ENCODE measurements at places on chromosomes 5 and 9. TPM values are rescaled to one million over a fixed set of nuclear protein-coding genes. Genes with fewer than 3 reads are reported as not detected.
A peak's percentile ranks its signal among the peaks of the same experiment; 100 is the strongest.

PCDHGA9 gene
- total RNA-seq: 0.16 TPM

RUSC2 gene
- 5.5 TPM for total RNA-seq

TMEM252 gene
- not detected for total RNA-seq

PTGDS gene
- total RNA-seq: 0.30 TPM

PCDHGC3 gene
- 0.22 TPM for total RNA-seq

C1QTNF3 gene
- 0.58 TPM for total RNA-seq

GPR150 gene
- 0.55 TPM for total RNA-seq

GMCL2 gene
- not detected for total RNA-seq

DNA sequence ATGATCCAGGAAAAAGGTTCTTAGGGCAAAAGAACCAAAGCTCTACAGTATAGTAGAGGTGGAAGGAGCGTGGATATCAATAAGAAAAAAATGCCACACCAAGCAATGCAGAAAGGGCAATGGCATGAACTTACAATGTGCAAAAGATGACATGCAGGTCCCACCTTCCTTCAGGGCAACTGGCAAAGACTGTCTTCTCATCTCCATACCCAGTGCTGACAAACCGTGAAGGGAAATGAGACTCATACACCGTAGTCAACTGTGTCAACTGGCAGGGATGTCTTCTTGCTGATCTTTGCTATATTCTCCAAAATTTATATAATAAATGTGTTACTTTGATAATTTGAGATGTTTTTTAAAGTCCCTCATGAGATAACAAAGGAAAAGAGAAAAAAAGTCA lies 36.0 kb downstream of the MED27 start:
- no peak for DNase-seq

DNA sequence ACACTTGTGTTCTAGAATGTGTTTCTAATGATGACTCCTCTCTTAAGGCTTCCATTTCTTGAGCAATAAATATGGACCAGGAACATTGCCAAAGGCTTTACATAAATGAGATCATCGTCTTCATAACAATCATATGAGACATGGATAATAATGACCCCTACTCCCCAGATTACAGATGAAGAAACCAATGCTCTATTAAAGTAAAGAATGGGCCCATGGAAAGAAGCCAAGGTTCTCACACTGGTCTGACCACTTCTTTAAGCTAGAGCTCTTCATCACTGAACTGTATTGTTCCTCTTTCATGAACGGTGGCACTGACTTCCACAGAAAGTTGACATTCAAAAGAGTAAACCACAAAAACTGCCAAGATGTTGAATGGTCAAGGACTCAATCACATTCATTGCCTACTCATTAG lies 65.3 kb downstream of the MARCHF3 start:
- no peak for DNase-seq

DNA sequence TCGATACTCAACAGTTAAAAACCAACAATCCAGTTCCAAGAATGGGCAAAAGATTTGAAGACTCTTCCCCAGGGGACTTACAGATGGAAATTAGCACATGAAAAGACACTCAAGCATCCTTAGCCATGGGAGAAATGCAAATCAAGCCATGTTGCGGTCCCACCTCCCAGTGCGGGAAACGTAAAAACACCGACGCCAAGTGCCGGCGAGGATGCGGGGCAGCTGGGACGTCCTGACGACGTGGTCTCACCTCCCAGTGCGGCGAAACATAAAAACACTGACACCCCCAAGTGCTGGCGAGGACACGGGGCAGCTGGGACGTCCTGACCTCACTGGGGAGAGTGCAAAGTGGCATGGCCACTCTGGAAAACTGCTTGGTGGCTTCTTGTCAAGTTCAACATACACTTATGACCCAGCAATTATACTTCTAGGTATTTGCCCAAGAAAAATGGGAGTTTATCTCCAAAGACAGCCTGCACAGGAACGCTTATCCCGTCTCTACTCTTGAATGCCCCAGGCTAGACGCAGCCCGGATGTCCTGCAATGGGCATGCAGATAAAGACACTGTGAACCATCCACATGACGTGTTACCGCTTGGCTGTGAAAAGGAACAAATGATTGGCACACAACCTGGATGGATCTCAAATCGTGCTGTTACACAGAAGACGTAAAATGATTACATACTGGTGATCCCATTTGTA lies 60.1 kb upstream of the UBAC1 start:
- DNase-seq: no peak

DNA sequence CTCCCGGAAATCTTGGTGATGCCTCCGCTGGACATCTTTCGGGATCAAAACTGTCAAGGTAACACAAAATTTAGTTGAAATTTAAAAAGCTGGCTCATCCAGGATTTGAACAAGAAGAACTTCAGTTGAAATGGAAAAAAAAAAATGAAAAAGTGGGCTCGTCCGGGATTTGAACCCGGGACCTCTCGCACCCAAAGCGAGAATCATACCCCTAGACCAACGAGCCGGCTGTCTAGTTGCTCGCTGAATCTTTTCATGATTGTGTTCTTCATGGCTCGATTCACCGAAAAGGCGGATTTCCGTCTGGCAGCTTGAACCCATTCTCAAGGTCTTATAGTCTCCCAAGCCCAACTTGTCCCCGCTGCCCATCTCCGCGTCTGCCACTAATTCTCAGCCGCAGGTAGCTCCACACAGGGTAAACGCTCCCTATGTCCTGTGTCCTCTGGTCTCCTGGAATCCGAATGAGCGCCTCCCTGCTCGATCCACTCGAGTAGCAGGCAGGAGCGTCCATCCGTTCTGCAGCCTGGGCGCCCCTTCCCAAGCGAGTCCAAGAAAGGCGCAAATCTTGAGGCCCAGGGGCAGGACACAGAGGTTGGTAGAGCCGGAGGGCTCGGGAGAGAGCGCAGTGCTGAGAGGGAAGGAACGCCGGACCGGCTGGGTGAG lies 16.2 kb downstream of the TRIM7 start:
- DNase-seq: peak; percentile 72

- DNase-seq: no peak
Measured at GRCh38 chr9:91758491-91758981, 191.5 kb downstream of the ROR2 start.

- DNase-seq: no peak
Measured at GRCh38 chr5:108753331-108753730, 5.6 kb downstream of the FER start.

DNA sequence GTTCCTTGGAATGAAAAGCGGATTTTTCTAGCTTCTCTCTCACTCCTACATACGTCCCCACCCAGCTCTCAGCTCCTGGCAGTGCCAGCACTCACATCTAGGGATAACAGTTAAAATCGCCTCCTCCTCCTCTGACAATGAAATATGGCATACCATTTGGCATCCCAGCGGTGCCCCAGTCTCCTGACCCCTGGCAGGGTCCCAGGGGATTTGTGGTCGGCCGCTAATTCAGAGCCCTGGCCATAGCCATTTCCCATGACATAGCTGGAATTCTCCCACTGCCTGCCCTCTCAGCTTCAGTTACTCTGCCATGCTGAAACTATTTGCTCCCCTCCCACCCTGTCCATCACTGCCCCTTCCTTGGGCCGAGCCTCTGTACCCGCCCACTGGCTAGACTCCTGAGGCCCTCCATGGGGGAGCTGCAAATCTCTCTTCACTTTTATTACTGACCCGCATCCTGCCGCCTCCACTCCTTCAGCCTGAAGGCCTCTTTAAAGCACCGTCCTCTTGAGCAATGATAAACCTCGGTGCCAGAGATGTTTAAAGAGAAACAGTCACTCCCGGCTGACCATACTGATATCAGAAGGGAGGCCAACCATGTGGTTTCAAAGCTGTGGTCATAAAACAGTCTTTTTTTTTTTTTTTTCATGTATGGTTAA lies 139.8 kb downstream of the SLIT3 start:
- DNase-seq: no peak

DNA sequence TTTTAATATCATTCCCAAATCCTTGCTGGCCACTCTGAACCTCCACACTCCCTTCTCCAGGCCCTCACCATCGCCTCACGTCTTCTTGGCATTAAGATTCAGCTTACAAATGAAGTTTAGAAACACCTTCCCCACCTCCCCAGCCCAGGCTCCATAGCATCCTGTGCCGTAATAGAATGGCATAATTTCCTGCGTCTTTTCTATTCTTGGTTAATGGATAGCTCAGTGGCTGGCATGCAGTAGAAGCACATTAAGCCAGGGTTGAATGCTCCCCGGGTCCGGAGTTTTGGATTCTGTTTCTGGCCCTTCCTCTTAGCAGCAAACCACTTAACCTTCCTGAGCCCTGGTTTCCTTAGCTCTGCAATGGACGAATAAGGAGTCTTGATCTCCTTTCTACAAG lies 13.8 kb downstream of the WWC1 start:
- no peak for DNase-seq

DNA sequence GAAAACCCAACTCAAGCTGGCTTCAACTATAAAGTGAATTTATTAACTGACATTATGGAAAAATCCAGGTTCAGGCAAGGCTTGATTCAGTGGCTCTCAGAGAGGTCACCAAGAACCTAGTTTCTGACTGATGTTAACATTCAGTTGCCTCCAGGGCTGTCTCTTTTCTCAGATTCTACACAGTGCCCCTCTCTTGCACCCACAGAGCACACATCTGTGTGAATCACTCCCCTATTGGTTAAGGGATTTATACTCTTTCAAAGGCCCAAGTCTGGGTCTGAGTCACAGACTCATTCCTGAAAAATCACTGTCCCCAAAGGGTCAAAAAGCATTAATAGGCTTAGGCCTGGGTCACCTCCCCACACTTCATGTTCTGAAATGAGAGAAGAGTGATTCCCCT lies 6.2 kb upstream of the HAVCR2 start:
- no peak for DNase-seq

DNA sequence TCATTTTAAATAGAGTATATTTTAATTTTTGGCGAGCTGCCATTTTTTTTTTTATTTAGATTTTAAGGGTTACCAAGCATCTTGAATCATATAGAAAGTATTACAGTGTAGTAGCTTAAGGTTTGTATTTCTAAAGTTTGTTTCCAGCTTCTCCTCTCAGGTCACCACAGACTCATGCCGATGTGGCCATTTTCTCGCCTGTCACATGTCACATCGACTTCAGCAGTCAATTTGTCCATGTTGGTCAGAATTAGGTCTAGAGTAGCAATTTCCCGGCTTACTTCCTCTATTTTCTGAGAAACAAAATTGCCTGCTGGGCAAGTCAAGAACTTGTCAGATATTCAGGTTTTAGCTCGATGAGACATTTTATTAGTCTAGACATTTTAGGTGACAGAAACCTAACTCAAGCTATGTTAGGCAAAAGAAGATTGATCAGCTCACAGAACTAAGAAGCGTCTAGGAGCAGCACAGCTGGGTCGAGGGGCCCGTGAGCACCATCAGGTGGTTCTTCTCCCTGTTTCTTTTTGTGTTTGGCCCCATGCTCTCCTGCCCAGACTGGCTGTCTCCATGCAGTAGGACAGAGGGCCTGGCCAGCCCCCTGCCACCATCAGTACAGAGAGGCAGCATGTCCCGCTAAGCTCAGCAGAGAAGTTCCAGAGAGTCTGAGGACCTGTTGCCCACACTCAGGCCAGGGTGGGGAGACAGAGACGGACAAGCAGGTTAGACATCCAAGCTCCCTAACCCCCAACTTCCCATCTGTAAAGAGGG lies 48.4 kb upstream of the AFAP1L1 start:
- DNase-seq: no peak

DNA sequence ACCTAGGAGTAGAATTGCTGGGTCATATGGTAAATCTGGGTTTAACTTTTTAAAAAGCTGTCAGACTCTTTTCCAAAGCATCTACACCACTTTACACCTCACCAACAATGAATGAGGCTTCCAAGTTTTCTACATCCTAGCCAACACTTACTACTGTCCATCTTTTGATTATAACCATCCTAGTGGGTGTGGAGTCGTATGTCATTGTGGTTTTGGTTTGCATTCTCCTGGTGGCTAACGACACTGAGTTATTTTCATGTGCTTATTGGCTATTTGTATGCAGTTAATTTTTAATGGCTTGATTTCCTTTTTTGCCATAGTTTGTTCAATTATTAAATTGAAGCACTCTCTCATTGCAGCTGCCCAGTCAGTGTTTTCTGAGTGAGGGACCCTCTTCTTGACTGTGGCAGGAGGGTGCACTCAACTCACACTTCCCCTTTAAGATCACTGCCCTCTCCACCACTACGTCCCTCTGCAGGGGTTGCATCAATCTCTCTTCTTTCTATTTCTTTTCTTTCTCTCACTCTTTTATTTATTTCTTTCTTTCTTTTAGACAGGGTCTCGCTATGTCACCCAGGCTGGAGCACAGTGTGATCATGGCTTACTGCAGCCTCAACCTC lies 182.3 kb downstream of the C9orf152 start:
- DNase-seq: no peak

GRCh38 chr5:149268928-149269557 lies 2.6 kb upstream of the AFAP1L1 start:
- no peak for DNase-seq

DNA sequence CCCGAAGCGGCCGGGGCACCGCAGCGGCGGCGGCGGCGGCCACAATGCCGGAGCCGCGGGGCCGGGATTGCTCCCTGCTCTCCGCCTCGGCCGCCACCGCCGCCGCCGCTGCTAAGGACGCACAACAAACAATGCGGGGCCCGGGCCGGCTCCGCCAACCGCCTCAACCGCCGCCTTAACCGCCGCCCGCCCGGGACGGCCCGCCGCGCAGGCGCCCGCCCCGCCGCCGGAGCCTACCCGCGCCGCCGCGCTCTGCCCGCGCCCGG lies 254 bp downstream of the STRBP start:
- no peak for DNase-seq

GRCh38 chr5:5318426-5319190 lies 103.9 kb upstream of the ICE1 start:
- DNase-seq: no peak

GRCh38 chr9:73162987-73163768 lies 11.5 kb downstream of the ANXA1 start:
- no peak for DNase-seq

- DNase-seq: no peak
Measured at GRCh38 chr9:105510024-105510423, 47.9 kb upstream of the FKTN start.

- no peak for DNase-seq
Measured at GRCh38 chr5:37951946-37952721, 112.3 kb upstream of the GDNF start.

GRCh38 chr5:52864884-52865283 lies 77.2 kb downstream of the ITGA1 start:
- no peak for DNase-seq
